ENCODE measurements at places on chromosomes 7 and 10. TPM values are rescaled to one million over a fixed set of nuclear protein-coding genes. Genes with fewer than 3 reads are reported as not detected.

DNA sequence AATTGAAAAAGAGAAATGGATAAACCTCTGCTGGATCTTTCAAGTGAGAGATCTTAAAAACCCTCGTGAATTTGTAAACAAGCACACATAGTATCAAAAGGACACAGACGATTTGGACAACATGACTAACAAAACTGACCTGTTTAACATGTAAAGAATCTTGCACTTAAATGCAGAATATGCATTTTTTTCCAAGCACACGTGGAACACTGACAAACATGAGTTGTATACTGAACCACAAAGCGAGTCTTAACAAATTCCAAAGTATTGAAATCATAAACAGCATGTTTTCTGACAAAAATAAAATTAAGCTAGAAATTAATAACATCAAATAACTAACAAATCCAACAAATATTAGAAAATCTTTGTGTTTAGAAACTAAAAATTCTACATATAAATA lies 65.0 kb upstream of the ZNF746 start:
- no peak for DNase-seq

Gene FEZF1
- not detected for total RNA-seq

- no peak for DNase-seq
Observed at GRCh38 chr10:101061624-101062231, at the start of gene KAZALD1. TSS of gene KAZALD1 (plus strand) at chr10:101061989. CDS start at chr10:101062593, 604 bp downstream.

GRCh38 chr7:155168597-155169480 lies 98.7 kb downstream of the HTR5A start:
- no peak for DNase-seq

Gene SMKR1
- 4.1 TPM for total RNA-seq

Gene BHLHA15
- total RNA-seq = 0.76 TPM

Gene HGF
- total RNA-seq = not detected

GRCh38 chr7:63925626-63926460 lies 72.8 kb upstream of the ZNF722 start:
- peak; percentile 87 for DNase-seq

Gene GNGT1
- total RNA-seq = not detected

Gene TSPAN12
- not detected for total RNA-seq

DNA sequence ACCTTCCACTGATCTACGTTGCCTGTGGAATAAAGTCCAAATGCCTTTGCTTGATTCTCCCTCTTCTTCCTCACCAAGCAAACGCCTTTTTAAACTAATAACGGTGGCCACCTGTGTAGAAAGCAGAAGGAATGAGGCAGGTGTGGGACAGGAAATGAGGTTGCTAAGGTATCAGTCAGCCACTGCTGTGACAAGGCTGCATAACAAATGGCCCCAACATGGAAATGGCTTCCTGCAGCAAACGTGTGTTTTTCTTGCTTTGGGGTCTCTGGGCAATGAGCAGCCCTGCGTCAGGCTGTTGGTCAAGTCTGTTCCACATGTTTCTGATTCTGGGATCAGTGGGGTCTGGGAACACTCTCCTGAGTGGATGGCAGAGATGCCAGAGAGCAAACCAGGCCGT lies 56.0 kb upstream of the EN2 start:
- no peak for DNase-seq

Gene CALCR
- total RNA-seq = not detected

Gene TRPV5
- not detected for total RNA-seq

- DNase-seq = no peak
Observed at GRCh38 chr7:131948434-131949053, 392.1 kb upstream of the PODXL start.

Gene HOXA5
- total RNA-seq = not detected

GRCh38 chr10:3355536-3355935 lies 183.0 kb upstream of the PITRM1 start:
- no peak for DNase-seq

- DNase-seq = no peak
Observed at GRCh38 chr7:34438436-34438835, 219.6 kb upstream of the NPSR1 start.

Gene ITPRID1
- total RNA-seq = not detected

DNA sequence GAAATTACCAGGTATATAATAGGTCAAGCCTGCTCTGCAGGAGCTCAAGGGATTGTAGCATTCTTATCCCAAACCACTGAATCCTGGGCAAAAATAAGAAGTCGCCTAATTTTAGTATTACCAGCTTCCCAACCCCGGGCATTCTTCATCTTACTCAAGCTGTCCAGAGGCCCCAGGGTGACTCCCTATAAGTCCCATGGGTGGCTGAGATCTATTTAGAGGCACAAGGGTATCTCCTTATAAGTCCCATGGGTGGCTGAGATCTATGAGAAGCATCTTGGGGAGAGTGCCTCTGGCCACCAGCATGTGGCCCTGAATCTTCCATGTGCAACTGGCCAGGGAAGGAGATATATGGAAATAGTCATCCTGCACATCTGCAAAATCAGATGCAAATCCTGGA lies 38.9 kb downstream of the PRSS2 start:
- no peak for DNase-seq

DNA sequence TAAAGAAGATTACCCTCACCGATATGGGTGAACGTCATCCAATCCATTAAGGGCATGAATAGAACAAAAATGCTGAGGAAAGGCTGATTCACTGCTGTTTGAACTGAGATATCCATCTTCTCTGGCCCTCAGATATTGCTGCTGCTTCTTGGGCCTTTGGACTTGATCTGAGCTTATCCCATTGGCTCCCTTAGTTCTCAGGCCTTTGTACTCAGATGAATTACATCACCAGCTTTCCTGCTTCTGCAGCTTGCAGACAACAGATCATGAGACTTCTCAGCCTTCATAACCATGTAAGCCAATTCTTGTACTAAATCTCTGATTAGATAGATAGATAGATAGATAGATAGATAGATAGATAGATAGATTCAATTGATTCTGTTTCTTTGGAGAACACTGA lies 40.2 kb downstream of the CYCS start:
- DNase-seq = no peak

GRCh38 chr10:103716206-103717160 lies 138.9 kb downstream of the SH3PXD2A start:
- no peak for DNase-seq

- no peak for DNase-seq
Observed at GRCh38 chr7:28813243-28813962, 144.7 kb downstream of the TRIL start.

Gene GJD4
- not detected for total RNA-seq

GRCh38 chr7:135430626-135431025 lies 79.3 kb downstream of the CNOT4 start:
- DNase-seq = no peak

DNA sequence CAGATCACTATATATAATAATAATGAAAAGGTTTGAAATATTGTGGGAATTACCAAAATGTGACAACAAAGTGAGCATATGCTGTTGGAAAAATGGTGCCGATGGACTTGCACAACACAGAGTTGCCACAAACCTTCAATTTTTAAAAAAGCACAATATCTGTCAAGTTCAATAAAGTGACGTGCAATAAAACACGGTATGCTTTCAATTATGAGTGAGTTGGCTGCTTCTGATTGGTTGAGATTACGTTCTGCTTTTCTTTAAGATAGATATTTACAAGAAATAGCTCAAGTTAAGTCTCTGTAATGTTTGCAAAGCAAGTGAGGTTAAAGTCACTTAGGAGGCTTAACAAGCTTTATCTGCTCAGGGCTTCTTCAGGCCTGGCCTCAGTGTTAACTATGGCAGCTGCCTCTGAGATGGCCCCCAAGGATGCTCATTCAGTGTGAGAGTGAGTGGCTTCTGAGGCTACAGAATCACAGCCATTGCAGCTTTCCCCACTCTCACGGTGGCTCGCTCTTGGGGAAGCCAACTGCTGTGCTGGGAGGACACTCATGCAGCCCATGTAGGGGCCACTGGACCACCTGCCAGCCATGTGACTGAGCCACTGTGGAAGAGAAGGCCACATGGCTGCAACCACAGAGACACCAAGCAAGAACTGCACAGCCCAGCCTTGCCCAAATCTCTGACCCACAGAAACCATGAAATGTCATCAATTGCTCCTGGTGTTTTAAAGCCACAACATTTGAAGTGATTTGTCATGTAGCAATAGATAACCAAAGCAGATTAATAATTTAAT lies 78.3 kb upstream of the TMEM72 start:
- no peak for DNase-seq

Gene TMED4
- 70.8 TPM for total RNA-seq

GRCh38 chr10:8815969-8816368 lies 761.5 kb downstream of the GATA3 start:
- no peak for DNase-seq

DNA sequence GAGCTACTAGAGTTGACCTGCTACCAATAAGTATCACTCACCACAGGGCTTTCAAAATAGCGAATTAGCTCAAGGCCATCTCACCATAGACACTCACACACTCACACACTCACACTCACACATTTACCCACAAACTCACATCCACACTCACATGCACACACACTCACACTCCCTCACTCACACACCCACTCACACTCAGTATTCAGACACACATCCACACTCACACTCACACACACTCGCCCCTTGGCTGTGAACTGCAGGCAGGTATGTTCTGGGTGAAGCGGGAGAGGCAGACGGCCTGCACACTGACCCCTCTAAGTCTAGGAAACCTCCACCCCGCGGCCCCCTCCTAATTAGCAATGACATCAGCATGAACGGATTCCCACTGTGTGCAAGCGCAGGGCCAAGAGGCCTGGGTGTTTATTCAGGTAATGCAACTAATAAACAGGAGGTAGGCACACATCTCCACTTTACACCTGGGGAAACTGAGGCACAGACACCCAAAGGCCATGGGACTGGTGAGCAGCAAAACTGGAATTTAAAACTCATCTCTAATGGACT lies 94.6 kb downstream of the ADARB2 start:
- DNase-seq = no peak

DNA sequence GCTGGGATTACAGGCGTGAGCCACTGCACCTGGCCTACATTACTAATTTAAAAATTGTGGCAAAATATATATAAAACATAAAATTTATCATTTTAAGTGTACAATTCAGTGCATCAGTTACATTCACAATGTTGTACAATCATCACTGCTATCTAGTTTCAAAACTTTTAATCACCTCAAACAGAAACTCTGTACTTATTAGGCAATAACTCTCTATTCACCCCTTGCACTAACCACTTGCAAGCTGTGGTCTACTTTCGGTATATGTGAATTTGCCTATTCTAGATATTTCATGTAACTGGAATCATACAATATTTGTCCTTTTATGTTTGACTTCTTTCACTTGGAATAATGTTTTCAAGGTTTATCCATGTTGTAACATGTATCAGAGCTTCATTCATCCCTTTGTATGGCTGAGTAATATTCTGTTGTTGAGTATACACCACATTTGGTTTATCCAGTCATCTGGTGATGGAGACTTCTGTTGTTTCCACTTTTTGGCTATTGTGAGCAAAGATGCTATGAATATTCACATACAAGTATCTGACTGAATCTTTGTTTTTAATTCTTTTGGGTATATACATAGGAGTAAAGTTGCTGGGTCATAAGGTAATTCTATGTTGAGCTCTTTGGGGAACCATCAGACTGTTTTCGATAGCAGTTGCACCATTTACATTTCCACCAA lies 14.3 kb upstream of the ELOVL3 start:
- DNase-seq = no peak

DNA sequence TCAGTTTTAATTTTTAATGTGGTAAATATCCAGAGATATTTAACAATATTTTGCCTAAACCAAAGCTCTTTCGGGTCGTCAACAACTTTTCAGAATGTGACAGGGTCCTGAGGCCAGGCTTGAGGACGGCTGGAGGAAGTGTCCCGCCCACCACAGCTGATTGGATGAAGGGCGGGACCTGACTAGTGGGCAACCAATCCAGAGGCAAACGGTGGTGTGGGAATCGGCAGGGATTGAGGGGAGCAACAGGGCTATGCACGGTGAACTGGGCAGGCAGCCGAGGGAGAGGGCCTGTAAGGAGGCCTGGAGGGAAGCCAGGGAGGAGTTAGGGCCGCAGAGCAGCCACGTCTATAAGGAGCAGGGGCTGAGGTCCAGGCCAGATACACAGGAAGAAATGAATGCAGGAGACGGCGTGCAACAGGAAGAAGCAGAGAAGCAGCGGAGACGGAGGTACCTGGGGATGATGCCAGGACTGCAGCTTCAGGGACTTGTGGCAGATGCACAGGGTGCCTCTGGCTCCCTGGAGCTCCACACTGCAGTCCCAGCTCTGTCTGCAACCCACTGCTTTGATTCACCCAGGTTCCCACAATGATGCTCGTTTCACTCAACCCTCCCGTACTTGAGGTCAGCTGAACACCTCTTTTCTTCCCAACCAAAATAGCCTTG lies 46.1 kb upstream of the ZMIZ1 start:
- DNase-seq = no peak

DNA sequence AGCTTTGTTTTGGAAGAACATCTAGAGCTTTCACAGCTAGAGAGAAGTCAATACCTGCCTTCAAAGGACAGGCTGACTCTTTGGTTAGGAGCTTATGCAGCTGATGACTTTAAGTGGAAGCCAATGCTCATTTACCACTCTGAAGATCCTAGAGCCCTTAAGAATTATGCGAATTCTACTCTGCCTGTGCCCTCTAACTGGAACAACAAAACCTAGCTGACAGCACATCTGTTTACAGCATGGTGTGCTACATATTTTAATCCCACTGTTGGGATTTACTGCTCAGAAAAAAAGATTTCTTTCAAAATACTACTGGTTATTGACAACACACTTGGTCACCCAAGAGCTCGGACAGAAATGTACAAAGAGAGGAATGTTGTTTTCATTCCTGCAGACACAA lies 57.3 kb downstream of the PALS2 start:
- DNase-seq = no peak

- no peak for DNase-seq
Observed at GRCh38 chr7:7173956-7174632, 8.2 kb upstream of the C1GALT1 start.

DNA sequence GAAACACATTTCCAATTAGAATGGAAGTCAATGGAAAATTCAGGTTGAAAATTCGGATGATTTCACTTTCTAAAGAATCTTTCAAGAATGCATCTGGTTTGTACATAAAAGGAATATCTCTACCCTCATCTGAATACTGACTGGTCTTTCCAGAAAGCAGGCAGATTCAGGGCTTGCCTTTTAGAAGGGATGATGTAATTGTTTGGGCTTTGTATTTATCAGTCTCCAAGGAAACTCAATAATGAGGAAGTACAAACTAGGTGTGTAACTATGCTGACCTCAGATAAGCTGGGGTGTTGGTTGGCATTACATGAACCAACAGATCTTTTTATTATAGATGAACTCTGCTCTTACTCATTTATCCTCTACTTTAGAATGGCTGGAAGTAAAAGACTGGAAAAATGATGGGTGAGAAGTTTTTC lies 24.1 kb downstream of the PDLIM1 start:
- no peak for DNase-seq

DNA sequence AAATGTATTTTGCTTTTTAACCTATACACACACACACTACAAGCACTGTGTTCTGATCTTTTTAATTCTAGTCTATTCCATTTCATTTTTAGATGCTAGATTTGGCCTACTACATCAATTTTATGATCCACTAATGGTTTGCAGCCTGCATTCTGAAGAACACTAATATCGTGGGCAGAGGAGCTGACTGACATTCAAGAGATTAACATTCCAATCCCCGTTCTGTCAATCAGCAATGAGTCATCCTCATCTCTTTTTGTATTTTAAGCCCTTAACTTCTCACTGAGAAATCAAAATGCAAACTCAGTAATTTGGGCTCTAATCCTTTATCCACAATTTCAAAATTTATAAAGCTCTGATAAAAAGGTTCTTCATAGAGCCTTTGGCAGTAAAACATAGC lies 47.1 kb upstream of the GAD2 start:
- DNase-seq = no peak

Gene BICC1
- total RNA-seq = 0.04 TPM

- no peak for DNase-seq
Observed at GRCh38 chr7:76151932-76152331, 49.8 kb upstream of the SRRM3 start.
